ENCODE measurements at places on chromosomes 1 and 21. TPM values are rescaled to one million over a fixed set of nuclear protein-coding genes. Genes with fewer than 3 reads are reported as not detected.

DNA sequence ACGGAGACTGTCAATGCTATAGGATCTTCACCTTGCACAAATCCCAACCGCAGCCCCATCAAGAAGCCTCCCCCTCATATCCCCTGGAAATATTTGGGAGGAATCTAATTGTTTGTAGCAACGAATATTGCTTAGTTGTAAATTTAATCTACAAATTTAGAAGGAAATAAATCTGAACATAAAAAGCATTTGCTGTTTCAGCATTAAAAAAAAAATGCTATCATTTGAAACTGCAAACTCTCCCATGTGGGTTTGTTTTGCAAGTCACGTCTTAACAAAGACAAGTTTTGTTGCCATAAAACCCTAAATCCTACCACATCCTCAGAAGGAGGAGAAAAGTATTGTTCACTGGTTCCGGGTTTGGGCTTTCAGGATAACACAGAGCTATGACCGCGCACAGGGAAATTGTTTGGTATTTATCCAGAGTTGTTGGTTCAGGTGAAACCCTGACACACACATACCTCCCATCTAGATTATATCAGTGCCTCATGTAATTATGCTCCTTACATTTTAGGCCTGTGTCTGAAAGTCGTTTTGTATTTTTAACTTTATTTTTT is 279.6 kb downstream of the TM2D1 start:
- DNase-seq = no peak

DNA sequence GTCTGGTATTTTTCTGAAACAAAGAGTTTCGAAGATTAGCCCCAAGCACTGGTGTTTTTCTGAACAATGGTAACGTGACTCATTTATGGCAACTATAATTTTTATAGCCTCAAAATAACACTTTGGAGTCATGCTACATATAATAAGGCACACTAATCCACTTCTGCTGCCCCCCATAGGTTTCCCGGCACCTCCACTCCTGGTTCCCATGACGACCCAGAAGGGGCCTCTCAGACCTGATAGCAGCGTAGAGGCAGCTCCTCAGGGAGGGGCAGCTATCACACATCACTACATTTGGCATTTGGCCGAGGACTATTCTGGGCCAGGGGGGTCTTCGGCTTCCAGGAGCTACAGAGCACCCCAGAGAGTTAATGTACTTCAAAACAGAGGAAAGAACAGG is 23.3 kb downstream of the CAPN8 start:
- DNase-seq = no peak

- no peak for DNase-seq
Observed at GRCh38 chr1:98201666-98202081, 280.8 kb upstream of the DPYD start.

- DNase-seq = no peak
Observed at GRCh38 chr1:8443558-8444194, 125.8 kb downstream of the SLC45A1 start.

DNA sequence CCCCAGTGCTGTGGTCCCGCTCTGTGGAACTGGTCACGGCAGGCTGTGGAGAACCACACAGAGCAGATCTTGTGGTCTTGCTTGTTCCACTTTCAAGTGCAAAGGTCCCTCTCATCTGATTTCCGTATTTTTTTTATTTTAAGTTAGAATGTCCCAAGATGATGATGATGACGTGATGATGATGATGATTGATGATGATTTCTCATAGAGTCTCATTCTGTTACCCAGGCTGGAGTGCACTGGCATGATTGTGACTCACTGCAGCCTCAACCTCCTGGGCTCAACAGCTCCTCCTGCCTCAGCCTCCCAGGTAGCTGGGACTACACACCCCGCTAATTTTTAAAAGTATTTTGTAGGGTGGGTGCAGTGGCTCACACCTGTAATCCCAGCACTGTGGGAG is 12.2 kb downstream of the EVA1C start:
- DNase-seq = no peak

- no peak for DNase-seq
Observed at GRCh38 chr1:24528744-24529143, 26.1 kb downstream of the RCAN3 start.

- DNase-seq = no peak
Observed at GRCh38 chr1:186042230-186042629, 308.0 kb downstream of the HMCN1 start.

GRCh38 chr1:50829014-50829958 is 130.8 kb downstream of the FAF1 start:
- no peak for DNase-seq

DNA sequence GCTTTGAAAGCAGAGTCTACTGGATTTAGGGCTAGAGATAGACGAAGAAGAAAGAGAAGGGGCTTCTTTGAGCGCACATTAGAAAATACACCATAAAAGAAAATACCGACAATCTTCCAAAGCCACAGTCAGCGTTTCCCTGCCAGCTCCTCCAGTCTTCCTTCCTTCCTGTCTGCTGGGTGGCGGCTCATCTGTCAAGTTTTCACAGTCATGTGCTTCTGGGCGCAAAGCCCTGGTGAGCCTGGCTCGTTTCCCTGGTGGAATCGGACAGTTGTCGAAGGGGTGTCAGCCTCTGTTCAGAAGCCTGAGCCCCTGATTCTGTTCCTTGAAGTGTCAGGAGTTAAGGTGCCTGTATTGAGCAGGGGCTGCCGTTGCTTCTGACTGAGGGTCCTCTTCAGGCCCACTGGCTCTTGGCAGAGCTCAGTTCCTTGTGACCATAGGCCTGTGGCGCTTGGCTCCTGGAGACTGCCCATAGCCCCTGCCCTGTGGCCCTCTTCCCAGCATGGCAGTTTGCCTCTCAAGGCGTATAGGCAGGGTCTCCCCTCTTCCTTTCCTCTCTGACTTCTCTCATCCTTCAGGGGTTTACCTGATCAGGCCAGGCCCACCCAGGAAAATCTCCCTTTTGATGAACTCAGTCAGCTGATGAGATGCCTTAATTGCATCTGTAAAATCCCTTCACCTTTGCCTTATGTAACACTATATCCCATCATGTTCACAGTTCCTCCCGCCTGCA is 58.6 kb downstream of the ADARB1 start:
- DNase-seq = no peak

DNA sequence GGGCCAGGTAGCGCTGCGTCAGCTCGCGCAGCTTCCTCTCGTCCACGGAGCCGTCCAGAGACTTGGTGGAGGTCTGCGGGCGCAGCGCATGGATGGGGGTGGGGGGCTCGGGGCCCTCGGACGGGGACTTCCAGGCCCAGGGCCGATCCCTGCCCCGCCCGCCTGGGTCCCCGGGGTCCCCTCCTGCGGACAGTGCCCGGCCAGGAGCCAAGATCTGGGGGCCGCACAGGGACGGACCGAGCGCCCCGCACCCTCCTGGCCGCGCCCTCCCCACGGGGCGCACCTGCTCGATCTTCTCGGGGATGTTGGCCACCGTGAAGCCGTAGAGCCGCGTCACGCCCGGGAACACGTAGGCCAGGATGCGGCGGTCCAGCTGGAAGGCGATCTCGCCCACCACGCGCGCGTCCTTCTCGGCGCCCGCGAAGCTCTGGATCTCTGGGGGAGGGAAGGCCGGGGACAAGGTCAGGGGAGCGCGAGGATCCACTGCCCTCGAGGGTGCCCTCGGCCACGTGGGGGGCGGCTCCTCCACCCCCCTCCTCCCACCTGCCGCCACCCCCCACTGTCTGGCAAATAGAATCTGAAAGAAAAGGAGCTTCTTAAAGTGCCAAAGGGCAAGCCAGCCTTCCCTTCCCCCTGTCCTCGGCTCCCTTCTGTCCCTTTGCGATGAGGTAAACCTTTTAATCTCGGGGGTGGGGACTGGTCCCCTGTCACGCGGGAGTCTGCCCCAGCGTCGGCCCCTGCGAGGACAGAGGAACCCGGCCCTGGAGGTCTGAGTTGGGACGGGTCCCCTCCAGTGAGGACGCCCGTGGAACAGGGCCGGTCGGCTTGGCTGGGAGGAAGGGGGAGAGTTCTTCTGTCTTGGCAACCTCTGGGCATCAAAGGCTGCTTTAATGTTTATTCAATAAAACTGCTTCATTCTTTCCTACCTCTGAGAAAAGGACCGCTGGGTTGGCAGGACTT is 6.5 kb upstream of the FTCD start:
- peak; percentile 58 for DNase-seq

DNA sequence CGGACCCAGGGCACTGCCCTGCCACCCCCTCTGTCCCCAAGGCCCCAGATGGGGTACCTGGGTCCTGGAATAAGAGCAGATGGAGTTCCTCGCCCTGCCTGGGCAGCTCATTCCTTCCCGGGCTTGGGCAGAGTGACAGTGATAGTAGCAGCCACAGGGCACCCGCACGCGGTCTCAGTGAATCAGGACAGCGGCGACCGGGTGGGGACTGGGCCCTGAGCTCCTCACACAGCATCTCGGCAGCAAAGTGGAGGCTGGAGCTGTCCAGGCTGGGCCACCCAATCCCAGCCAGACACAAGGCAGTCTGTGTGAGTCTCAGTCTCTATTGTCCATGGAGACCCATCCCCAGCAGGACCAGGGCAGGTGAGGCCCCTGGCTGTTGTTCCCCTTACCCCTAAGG is 37.4 kb upstream of the CCDC27 start:
- no peak for DNase-seq

DNA sequence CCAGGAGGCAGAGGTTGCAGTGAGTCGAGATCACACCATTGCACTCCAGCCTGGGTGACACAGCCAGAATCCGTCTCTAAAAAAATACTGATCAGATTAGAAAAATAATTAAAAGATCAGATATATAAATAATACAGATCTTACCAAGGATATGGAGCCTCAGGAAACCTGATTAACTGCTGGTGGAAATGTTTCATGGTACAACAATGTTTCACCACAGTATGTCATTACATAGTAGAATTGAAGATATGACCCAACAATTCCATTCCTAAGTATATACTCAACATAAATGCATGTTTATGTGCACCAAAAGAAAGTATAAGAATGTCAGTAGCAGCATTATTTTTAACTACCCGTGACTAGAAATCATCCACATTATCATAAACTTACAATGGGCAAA is 41.7 kb downstream of the CD53 start:
- DNase-seq = no peak

DNA sequence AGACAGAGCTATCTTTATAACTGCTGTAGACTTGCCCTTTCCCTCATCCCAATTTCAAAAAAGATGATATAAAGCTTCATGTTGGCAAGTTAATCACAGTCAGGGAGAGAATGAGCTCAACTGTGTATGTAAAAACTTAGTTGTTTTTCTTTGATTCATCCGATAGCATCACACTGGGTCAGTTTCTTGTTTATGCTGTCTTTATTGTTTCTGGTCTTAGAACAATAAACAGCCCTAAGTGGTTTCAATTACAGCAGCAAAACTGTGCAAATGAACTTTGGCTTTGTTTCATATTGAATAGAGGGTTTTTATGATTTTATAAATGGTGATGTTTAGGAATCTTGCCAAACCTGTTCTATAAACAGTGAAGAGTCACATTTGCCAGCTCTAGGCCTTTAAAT is 423.8 kb upstream of the CXADR start:
- DNase-seq = no peak

DNA sequence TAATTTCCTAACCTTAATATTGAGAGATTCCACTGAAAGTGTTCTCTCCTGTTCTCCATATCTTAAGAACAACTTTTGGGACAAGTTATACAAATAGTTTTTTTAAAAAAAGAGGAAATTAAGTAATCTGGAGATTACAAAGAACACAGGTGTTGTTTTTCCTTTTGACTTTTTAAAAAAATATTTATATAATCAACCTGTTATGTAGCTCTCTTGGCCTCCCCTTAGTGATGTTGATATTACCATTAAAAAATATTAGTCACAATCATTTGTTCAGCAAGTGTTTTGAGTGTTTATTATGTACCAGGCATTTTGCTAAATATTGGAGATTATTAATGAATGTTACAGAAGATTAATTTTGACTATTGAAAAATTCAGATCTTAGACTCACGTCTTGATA is 8.1 kb downstream of the MAN1A2 start:
- no peak for DNase-seq

GRCh38 chr21:19999369-20000272 is 998.6 kb upstream of the NCAM2 start:
- DNase-seq = no peak

DNA sequence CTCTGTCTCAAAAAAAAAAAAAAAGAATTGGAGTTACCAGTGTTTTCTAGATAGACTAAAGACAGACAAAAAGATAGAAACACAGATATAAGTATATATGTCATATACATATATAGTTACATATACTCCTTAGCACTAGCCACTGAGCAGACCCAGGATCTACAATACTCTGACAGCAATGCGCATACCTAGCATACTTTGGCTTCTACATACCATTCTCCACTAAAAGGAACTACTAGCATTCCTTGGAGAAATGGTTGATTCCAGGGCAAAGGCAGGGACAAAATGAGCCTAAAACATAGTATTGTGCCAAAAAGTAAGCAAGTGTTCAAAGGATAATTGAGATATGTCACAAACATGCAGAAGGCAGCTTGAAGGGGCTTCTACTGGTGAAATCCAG is 22.7 kb downstream of the SYNJ1 start:
- no peak for DNase-seq

DNA sequence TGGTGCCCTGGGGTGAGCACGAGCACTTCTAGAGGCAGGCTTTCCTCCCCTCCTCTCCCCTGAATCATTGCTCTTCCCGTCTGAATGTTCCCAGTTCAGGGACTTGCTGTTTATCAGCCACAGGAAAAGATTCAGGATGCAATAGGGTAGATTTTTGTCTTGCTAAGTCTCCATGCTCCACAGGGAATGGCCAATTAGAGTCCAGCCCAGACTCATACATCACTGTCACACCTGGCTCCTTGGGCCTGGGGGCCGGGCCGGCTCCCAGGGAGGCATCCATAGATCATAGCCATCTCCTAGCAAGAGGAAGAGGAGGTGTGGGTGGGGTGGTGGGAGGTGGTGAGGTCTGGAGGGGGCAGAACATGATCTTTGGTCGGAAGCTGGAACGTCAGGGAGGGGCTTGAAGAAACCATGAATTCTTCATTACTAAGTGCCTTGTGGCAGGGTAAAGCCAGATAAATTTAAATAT is 83.4 kb downstream of the LRRN2 start:
- no peak for DNase-seq

The FCRL4 gene
- not detected for total RNA-seq

The CACNA1E gene
- total RNA-seq = 0.06 TPM

The EDARADD gene
- total RNA-seq = 0.78 TPM

The SLFNL1 gene
- total RNA-seq = 2.8 TPM

The SEC16B gene
- 2.2 TPM for total RNA-seq

The AXDND1 gene
- total RNA-seq = not detected

The FCAMR gene
- total RNA-seq = not detected

The FALEC gene
- 1.0 TPM for total RNA-seq

The PDE9A gene
- total RNA-seq = 15.3 TPM

The LRRC3 gene
- 3.6 TPM for total RNA-seq
